ENCODE measurements at places on chromosomes 7 and 10.

GRCh38 chr7:96017877-96018276, 245.5 kb downstream of the DYNC1I1 start:
- DNase-seq = no peak

- DNase-seq = no peak
These were observed 188.7 kb downstream of the DNAJB6 start for GRCh38 chr7:157525491-157525915.

DNA sequence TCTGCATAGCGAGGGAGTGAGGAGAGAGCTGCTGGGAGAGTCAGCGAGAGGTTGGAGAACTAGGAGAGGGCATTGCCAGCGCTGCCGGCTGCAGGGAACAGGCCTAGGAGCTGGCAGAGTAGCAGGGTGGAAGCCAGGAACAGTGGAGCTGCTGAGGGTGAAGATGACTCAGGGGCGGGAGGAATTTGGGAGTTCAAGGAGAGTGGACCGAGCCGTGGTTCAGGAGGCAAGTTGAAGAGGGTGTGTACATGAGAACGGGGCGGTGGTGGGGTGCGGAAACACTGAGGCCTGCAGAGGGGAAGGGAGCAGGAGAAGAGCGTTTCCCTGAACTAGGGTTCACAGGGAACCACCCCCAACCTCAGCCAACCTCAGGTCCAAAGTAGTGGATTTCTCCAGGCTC, 31.5 kb downstream of the HIF1AN start:
- no peak for DNase-seq

DNA sequence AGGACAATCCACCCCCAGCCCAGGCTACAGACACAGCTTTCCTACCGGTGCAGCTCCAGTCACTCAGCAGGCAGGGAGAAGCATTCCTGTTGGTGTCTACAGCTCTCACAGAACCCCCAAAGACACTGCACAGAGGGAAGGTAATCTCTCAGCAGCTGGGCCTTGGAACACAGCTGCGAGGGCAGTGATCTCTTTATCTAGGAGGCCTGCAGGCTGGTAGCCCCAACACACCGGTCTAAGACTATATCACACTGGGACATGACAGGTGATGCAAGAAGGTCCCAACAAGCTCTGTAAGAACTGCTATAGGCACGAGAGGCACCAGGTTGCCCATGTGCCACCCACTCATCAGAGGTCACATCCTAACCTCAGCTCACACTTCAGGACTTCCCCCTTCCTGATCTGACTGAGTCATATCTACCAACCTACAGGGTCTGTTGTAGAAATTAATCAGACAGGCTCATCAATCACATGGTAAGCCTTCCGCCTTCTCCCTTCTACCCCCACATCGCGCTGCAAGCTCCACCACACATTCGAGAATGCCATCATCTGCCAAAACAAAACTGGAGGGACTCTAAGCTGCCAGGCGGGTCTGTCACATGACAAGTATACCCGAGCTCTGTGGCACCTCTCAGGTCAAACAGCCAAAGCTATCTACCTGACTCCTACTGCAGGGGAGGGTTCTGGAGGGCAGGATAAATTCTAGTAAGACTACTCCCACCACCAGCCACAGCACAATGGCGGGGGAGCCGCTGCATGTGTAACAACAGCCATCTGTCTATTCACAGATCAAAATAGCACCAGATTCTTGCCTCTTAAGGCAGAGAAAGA, 26.1 kb downstream of the FAM53B start:
- peak; percentile 56 for DNase-seq

DNA sequence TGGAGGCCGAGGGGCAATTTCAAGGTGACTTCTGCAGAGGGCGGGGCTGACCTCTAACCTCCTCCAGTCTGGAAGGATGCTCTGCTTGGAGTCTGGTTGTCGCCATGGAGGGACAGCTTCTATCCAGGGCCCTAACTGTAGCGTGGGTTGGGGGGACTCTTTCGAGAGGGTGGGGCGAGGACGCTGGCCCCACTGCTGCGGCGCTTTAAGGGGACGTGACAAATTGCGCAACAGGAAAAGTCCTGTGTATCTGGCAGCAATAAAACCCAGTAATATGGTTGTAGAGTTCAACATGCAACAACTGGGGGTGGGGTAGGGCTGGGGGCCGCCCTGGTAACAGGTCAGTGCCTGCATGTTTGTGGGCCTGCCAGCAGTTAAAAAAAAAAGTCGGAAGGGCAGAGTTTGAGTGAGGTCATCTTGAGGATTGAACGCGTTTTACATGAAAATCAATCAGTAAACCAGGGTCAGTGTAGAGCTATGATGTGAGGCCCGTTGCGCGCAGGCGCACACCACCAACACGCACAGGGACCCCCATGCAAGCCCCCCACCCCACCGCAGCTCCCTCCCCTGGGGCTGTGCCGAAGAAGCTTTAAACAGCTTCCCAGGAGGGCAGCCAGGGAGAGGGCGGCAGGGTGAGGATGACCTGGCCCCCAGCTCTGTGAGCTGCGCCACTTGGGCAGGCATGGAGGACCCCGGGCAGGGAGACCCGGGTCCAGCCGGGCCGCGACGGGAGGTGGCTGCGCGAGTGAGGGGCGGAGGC, 4.3 kb downstream of the SHH start:
- no peak for DNase-seq

DNA sequence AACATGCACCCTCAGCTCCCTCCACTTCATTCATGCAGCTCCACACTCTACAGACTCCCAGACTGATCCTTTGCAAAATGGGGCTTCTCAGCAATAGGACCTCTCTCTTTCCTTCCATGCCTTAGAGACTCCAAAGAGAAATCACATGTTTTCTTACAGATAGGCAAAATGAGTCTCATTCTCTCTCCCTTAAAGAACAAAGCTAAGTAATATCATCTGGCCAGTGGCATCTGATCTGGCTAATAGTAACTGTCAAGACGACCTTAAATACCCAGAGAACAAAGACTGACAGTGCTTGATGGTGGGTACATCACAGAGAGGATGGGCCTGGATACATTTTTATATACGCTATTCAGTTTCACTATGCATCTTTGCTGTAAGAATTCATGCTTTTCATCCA, 43.1 kb upstream of the CALD1 start:
- no peak for DNase-seq

DNA sequence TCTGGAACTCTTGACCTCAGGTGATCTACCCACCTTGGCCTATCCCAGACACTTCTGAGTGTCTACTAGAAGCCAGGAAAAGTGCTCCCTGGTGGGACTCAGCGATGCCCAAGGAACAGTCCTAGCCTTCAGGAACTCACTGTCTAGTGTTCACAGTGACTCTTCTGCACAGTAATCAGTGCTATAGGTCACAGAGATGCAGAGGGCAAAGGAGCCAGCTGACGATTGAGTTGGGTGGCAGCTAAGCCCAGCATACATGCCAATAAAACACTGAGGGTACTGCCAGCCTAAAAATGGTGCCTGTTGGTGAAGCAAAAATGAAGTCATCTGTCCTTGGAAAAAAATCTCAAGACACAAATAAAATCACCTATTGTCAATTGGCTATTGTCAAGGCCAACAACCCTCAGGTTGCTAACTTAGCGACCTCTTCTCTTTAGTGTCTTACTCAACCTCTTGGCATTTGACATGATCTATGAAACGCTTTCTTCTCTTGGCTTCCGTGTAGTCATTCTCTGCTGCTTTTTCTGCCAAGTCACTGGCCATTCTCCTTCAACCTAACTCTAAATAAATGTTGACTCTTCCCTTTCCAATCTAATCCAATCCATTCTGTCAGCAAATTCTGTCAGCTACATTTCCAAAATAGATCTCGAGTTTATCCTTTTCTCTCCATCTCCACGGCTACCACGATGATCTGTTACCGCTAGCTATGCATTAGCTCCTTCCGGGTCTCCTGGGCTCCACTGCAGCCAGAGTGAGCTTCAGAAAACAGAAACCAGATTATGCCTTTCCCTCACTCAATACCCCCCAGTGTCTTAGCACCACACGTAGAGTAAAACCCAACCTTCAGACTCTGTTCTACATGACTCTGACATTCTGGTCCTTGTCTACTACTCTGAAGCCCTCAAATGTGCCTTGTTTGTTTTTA, 99.2 kb downstream of the ATXN7L1 start:
- no peak for DNase-seq

- DNase-seq = no peak
These were observed 33.1 kb downstream of the SCRN1 start for GRCh38 chr7:29956487-29956836.

DNA sequence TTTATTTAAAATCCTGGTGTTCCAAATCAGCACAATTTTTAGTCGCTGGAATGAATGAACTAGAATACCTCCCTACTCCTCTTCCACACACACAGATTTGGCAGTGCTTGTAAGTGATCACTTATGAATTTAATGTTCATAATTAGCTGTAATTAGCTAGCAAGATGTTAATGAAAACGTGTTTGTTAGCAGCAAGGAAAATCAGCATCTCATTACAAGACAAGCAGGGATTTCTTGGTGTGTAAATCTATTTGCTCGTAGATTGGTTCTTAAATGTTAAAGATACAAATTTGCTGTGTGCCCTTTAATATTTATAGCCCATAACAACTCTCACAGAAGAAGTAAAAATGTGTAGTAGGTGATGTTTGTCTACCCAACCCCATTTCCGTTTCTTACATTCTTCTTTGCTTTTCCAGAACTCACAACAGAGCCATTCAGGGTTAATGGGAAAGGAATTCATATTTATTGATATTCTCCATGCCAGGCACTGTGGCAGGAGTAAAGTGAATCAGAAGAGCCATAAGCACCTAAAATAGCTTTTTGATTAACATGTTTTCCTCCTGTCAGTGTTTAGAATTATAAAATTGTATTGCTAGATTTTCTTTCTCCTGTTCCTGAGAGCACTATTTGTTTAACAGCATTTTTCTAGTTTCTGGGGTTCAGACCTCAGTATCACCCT, 49.6 kb downstream of the SEMA3C start:
- DNase-seq = no peak

DNA sequence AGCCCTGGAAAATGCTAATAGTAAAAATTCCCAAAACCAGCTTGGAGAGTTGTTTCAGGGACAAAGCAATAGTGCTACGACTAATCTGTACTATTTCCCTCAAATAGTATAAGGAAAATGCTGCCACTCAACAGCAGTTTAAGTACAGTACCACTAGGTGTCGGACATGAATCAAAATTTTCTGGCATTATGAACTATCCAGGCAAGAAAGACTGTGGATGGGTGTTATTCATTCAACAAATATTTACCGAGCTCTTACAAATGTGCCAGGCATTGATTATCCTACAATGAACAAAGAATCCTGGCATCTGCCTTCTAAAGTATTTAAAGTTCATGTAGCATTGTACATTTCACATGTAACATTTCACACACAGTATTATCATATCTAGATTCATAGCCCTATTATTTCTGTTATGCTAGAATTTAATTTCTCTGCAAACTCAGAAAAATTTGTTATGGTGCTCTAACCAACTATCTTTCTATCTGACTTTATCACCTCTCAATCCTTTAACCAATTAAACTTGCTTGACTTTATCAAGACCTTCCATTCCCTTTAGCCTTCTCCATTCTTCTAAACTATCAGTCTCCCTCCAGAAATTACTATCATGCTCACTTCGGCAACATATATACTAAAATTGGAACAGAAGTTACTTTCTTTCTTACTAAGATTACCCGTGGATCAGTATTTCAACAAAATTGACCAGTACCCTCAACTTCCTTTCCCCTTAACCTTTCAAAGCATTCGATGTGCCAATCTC, 80.6 kb downstream of the ARHGAP21 start:
- no peak for DNase-seq

DNA sequence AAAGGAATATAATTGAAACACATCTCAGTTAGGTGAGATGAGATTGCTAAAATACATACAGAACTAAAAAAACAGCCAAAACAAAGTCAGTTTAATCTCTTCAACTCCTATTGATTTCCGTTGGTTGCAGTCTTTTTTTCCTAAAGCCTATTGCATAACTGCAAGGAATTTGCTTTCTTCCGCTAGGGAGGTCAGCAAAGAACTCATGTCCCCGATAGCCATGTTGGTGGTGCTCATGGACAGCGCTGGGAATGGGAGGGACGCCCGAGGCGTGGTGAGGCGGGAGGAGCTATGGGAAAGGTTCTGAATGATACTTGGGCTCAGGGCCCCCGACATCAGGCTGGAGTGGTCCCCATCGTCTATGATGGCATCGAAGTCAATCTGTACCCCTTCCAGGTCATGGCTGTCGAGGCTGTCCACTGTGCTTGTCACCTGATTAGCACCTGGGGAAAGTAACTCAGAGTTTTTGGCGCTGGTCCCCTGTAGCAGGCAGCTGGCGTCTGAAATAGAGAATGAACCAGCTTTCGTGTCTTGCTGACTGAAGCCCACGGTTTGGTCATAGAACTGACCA, 261.4 kb upstream of the INHBA start:
- DNase-seq = no peak

GRCh38 chr10:132607491-132607890, 69.9 kb downstream of the INPP5A start:
- DNase-seq = no peak

GRCh38 chr7:143352531-143353002, 9.9 kb downstream of the FAM131B start:
- no peak for DNase-seq

- DNase-seq = no peak
These were observed 199.6 kb downstream of the WDR37 start for GRCh38 chr10:1255600-1256431.

GRCh38 chr10:118816471-118817168, 61.9 kb upstream of the CACUL1 start:
- DNase-seq = no peak

DNA sequence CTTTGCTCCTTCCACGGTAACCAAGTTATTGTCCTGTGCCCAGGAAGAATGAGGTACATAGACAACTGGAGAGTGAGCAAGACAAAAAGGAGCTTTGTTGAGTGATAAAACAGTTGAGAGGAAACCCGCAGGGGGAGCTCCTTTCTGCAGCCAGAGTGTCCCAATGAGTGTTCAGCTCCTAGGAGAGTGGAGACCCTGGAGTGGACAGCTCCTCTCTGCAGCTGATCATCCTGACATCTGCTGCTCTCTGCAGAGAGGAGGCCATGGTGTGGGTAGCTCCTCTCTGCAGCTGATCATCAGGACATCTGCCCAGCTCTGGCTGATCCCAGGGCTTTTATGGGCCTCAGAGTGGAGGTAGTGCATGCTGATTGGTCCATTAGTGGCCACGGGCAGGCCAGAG, 53.4 kb upstream of the PCDH15 start:
- DNase-seq = no peak

DNA sequence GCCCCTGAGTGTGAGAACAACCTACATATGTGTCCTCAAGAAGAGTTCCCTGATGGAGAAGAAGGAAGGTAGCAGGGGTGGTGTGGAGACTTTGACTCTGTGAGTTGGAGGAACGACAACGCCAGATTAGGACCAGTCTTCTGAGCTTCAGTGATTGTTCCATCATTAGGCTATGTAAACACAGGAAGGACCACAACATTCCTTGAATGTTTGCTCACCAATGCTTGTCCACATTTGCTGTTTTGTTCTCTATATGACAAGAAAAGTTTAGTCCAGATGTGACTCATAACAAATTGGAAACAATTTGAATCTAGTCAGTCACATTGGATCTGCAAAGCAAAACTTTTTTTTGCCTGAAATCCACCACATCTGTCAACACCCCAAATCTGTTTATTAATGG, 62.7 kb downstream of the ENTPD1 start:
- no peak for DNase-seq

- no peak for DNase-seq
These were observed 116.5 kb downstream of the ZNF438 start for GRCh38 chr10:30915146-30915545.

GRCh38 chr10:133069033-133069525, 18.6 kb upstream of the ADGRA1 start:
- no peak for DNase-seq

All from stimulated activated CD8-positive, alpha-beta memory T cell treated with anti-CD3 and anti-CD28 coated beads, Interleukin-4, amount 100 ng/mL, for 24 hours (primary cell).